ENCODE measurements at places on chromosomes 5 and 9.

GRCh38 chr5:1437226-1437829 is 7.9 kb downstream of the SLC6A3 start:
- peak; percentile 49 for DNase-seq

DNA sequence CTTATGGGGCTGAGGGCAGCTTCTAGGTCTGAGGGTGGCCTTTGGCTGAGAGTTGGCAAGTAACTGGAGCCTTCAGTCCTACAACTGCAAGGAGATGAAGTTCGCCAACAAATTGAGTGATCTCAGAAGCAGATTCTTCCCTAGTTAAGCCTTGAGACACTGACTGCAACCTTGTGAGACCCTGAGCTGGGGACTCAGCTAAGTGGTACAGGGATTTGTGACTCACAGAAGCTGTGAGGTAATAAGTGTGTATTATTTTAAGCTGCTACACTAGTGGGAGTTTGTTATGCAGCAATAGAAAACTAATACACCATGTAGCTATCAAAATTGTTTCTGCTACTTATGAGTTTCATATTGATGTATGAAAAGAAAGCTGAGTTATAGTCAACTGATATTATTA is 279.2 kb downstream of the PIK3R1 start:
- no peak for DNase-seq

GRCh38 chr5:142032747-142033631 is 20.2 kb upstream of the GNPDA1 start:
- DNase-seq, result no peak

GRCh38 chr5:11390291-11390767 is 513.9 kb downstream of the CTNND2 start:
- DNase-seq, result no peak

DNA sequence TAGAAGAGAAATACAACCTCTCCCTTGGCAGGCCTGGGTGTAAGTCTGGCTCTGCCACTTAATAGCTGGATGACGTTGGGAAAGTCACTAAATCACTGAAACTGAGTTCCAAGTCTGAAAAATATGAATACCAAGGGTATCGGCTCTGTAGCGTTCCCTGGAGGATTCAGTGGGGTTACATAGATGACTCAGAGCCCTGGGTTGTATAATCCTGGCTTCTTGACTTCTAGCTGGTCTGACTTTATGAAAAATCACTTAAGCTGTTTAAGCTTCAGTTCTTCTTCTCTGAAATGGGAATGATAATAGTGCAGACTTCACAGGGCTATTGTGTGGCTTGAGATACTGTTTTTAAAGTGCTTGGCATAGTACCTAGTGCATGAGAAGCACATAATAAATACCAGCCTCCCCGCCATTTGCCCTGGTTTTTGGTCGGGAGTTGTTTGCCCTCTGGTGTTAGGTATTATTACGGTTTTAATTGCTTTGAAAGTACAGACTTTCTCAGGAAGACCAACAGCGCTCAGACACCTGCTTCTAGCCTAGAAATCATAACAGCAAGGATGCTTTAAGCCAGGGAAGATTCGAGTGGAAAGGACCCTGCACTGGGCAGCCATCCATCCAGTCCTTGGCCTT is 43.0 kb downstream of the CYFIP2 start:
- no peak for DNase-seq

DNA sequence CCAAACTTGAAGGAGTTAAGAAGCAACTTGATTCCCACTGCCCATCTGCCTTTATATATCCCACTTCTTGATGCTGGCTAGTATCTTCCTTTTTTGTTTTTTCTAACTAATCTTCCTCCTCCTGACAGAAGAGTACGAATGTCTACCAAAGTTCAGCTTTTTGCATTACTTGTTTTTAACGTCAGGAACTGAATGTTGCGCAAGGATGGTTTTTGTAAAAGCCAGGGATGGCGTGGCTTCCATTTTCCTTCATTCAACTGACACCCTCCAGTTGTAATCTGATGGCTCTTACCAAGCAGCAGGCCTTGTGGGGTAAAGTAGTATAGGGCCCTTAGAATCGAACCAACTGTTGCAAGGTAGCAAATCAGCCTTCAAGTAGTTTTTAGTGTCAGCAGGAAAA is 70.8 kb upstream of the GPR151 start:
- no peak for DNase-seq

GRCh38 chr5:17249029-17249634 is 31.7 kb downstream of the BASP1 start:
- DNase-seq, result no peak

DNA sequence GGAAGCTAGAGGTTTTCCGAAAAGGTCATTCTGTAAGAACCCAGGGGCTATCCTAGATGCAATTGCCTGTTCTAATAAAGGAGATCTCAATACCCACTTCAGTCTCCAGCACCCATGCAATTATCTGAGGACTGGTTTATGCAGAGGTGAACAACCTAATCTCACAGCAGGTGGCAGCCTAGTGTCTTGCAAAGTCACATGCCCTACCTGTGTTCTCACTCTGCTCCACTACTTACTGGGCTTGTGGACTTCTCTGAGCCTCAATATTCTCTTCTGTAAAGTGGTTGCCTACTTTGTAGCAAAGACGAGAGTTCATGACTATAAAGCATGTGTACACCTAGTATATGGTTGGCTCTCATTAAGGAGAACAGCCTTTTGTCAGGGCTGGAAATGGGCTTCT is 21.0 kb upstream of the ALDH1B1 start:
- DNase-seq, result peak; percentile 66

DNA sequence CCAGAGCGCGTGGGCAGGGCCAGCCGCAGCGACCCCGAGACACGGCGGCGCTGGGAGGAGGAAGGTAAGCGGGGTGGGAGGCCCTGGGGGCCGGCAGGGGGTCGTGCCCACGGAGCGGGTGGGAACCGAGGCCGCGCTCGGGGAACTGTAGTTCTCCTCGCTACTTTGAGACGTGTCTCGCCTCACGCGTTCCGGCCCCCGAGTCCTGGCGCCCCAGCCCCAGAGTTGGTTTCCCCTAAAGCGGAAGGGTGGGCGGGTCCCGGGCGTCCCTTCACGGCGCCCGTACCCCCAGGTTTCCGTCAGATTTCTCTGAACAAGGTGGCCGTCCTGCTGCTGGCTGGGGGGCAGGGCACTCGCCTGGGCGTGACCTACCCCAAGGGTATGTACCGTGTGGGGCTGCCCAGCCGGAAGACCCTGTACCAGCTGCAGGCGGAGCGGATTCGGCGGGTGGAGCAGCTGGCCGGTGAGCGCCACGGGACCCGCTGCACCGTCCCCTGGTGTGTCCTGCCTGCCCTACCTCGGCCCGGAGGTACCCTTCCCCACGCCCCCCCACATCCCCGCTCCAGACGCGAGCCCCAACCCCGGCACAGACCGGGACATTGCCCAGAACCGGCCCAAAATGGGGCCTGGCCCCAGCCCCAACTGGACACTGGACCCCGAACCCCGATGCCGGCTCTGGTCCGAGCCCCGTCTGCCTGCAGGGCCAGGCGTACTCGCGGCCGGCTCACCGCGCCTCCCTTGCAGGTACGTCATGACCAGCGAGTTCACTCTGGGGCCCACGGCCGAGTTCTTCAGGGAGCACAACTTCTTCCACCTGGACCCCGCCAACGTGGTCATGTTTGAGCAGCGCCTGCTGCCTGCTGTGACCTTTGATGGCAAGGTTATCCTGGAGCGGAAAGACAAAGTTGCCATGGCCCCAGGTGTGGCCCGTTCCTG is 709 bp downstream of the UAP1L1 start:
- DNase-seq, result no peak

- no peak for DNase-seq
These were observed 85.8 kb downstream of the LPAR1 start for GRCh38 chr9:110952540-110952859.

DNA sequence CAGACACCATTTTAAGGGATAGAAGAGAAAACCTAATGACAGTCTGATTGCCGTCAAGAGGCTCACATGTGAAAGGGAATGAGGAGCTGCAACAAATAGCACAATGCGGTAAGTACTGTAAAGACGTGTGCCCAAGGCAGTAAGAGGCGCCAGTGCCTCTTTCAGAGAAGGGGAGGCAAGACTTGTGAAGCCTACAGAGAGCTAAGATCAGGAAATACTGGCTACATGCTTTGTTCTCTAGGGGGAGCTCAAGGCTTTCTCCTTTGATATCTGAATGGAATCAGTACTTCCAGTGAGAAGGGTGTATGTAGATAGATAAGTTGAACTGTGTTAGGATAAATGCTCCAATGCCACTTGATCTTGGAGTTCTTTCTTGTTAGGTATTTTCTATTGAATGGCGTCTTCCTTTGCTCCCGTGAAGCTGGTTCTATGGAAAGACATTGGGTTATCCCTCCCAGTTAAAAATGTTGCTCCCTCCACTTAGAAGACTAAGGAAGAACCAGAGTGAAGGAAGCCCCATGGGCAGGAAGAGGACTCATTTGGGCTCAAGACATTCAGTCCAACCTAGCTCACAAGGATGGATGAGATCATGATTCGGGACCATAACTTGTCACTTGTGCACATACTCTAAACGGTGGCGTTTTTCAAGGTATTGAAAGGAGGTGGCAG is 23.5 kb upstream of the ALDOB start:
- peak; percentile 72 for DNase-seq

GRCh38 chr5:174491265-174491664 is 233.1 kb upstream of the MSX2 start:
- DNase-seq, result no peak

GRCh38 chr5:146395193-146395592 is 51.9 kb upstream of the TCERG1 start:
- DNase-seq, result no peak

GRCh38 chr9:76701441-76702039 is 62.7 kb upstream of the PCA3 start:
- no peak for DNase-seq

GRCh38 chr5:105684799-105685198 is 1985.9 kb downstream of the EFNA5 start:
- no peak for DNase-seq

GRCh38 chr9:4339836-4340560 is 40.1 kb upstream of the GLIS3 start:
- no peak for DNase-seq

DNA sequence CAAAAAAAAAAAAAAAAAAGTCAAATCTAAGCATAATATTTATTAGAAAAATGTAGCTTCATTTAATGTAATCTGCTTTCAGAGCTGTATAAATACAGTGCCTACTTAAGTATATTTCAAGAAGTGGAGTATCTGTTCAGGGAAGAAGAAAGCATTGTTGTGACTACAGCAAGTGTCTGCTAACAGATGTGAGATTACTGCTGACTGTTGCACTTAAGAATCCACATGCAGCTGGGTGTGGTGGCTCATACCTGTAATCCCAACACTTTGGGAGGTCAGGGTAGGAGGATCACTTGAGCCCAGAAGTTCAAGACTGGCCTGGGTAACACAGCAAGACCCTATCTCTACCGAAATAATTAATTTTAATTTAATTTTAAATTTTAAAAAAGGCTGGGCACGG is 19.0 kb downstream of the KDM3B start:
- DNase-seq, result no peak

GRCh38 chr5:97049175-97049574 is 93.2 kb downstream of the LIX1 start:
- DNase-seq, result no peak

DNA sequence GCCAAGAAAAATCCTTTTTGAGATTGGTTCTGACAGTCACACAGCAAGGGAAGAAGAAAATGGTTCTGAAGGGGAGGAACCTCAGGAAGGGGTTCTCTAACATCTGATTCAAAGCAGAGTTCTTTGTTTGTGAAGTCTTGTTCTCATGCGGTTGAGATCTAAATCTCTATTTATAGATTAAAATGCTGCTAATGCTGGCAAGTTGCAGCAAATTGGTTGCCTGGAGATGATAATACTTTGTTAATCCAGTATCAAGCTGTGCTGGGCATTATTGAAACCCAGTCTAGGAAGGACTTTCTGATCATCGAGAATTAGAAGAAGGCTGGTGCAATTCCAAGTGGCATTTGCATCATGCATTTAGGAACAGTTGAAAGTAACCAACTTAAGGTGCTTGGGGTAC is 34.0 kb upstream of the SLC28A3 start:
- no peak for DNase-seq

GRCh38 chr5:186091-187041 is 4.9 kb upstream of the LRRC14B start:
- no peak for DNase-seq

DNA sequence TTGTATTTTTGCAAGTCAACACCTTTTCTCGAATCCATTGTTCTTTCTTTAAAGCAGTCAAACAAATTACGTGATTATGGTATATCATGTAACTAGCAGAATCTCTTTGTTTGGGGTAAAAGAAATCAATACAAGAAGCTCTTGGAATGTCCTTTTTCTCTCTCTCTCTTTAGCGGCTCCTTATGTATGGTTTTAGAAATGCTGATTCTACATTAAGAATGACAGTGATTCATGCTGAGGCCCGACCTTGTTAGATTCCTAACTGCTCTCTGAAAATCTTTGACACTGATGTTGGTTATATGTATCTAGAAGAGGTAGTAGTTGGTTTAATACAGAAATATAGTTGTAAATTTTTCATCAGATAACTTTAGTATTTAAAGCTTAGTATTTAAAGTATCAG is 76.4 kb downstream of the SNX24 start:
- no peak for DNase-seq

- DNase-seq, result peak; percentile 14
These were observed 457.3 kb downstream of the ZNF608 start for GRCh38 chr5:124289130-124289529.

DNA sequence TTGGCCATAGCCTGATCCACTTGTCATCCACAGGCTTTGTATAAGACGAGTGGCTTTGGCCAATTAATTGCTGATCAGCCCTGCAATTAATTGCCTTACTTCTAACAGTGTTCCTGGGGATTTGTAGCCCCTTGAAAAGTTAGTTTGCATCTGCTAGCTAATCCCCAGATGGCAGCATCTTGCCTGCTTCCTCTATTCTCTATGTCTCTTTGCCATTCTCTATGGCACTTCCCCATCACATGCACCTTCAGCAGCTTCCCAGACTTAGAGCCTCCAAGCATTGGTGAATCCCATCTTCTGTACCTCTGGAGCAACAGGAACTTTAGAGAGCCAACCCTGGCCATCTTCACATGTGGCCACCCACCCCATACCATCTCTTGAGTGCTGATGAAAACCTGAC is 197.0 kb upstream of the DMAC1 start:
- no peak for DNase-seq

DNA sequence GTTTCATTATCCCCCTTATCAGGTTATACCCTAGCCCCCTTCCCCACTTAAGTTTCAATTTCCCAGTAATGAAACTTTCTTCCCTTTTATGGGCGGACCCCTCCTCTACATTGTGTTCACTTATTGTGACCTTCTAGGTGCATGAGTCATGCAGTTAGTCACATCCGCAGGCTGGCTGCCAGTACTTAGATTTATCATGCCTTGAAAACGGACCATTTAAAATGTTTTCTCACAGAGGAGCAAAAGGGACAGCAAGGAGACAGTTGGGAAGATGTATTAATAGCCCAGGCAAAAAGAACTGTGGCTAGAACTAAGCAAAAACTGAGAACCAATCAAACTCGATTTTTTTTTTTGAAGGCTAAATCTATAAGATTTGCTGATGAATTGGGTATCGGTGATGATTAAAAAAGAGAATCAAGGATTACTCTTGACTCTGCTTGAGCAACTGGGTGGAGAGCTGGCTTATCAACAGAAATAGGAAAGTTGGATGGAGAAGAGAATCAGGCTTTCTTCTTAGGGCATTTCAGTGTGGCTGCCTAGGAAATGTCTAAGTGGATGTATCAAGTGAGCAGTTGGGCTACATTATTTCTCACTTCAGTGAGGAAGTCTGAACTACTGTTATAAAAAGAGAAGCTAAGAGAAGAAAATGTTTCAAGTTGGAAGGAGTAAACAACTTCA is 615.0 kb downstream of the HINT1 start:
- DNase-seq, result no peak

- no peak for DNase-seq
These were observed 307.4 kb upstream of the HAPLN1 start for GRCh38 chr5:84028093-84028492.

GRCh38 chr5:151661968-151662732 is 24.6 kb downstream of the SPARC start:
- DNase-seq, result no peak
